ENCODE measurements at places on chromosomes 2 and 18.

GRCh38 chr2:65353046-65353445 is 79.4 kb downstream of the SPRED2 start:
- no peak overlapping the region for H3K27ac ChIP-seq
- no peak for DNase-seq
- no peak overlapping the region for H3K4me3 ChIP-seq
- no peaks in the 10 kb centered on the region for H3K36me3 ChIP-seq

DNA sequence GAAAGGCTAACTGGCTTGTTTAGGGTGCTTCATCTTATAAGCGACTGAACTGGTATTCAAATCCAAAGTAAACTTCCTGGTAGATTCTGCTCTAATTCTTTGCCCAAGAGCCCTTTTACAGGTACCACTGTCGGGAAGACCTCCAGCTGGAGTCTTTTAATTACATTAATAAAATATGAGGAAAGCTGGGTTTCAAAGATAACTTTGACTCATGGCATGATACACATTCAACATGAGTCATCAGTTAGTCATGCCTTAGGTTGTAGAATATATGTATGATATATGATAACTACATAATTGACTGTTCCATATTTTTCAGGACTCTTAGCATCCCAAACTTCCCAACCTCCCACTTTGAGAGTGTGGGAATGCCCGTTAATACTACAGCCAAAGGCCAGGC is 32.3 kb downstream of the ZCCHC2 start:
- no peaks in the 10 kb centered on the region for H3K27me3 ChIP-seq

GRCh38 chr18:76915456-76915855 is 93.1 kb downstream of the ZNF236 start:
- no peaks in the 10 kb centered on the region for H3K4me1 ChIP-seq
- H3K36me3 ChIP-seq, result peaks cover 100% of the 10 kb centered on the region
- no peak for DNase-seq
- H3K27ac ChIP-seq, result no peak overlapping the region
- H3K27me3 ChIP-seq, result no peaks in the 10 kb centered on the region
- no peak overlapping the region for H3K4me3 ChIP-seq

DNA sequence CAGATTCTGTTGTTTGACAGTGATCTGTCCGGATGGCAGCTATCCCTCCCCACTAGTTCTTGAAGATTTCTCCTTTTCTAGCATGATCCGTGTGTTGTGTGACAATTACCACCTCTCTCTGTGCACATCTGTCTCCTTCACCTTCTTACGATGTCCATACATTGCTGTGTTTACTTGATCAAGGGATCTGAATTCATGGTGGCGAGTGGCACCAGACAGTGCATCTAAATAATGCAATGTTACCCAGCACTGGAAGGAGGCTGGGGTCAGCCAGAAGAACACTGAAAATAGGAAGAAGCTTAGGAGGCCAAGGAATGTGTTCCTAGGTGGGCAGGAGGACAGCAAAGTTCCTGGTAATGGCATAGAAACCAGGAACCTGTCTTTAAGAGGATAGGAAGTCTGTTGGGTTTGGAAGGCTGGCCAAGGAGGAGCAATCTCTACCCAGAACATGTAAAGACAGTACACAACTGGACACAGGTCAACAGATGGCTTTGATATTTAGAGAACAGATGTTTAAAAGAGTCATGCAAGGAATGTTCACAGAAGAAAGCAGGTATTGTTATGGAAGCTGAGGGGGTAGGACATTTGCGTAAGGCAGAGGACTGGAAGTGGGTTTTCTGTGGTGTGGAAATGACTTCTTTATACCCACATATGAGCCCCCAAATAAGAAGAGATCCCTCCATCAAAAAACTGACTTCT is 126.4 kb downstream of the HRH4 start:
- H3K36me3 ChIP-seq, result no peaks in the 10 kb centered on the region
- no peak overlapping the region for H3K27ac ChIP-seq
- no peaks in the 10 kb centered on the region for H3K27me3 ChIP-seq
- no peak overlapping the region for H3K4me3 ChIP-seq

GRCh38 chr18:28287146-28287545 is 110.2 kb upstream of the CDH2 start:
- no peak for DNase-seq
- H3K27ac ChIP-seq, result no peak overlapping the region
- no peaks in the 10 kb centered on the region for H3K4me1 ChIP-seq
- no peaks in the 10 kb centered on the region for H3K27me3 ChIP-seq

- H3K36me3 ChIP-seq, result no peaks in the 10 kb centered on the region
- no peaks in the 10 kb centered on the region for H3K27me3 ChIP-seq
- DNase-seq, result no peak
These were observed 690.4 kb downstream of the RNF144A start for GRCh38 chr2:7607441-7608173.

- no peak overlapping the region for H3K4me3 ChIP-seq
- peak overlapping the region; percentile 2 for H3K27ac ChIP-seq
- no peak for DNase-seq
- H3K36me3 ChIP-seq, result no peaks in the 10 kb centered on the region
- H3K27me3 ChIP-seq, result no peaks in the 10 kb centered on the region
These were observed 198.3 kb downstream of the GLI2 start for GRCh38 chr2:120933693-120934573.

DNA sequence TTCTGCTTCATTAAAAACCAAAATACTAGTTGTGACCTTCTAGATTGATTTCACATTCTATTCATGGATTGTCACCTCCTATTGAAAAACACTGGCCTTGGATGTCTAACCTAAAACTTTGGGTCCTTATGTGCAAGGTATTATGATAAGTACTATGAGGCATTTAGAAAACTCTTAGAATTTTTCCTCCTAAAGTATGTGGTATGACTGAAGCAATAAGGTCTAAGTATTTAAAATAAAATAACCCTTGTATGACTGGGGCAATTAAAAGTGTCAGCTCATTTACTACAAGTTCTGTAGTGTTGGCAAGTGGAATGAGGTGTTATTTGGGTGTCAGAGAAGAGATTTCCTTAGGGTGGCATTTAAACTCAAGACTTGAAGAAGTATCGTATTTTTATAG is 15.1 kb downstream of the KCMF1 start:
- H3K4me3 ChIP-seq, result no peak overlapping the region
- H3K36me3 ChIP-seq, result no peaks in the 10 kb centered on the region
- no peaks in the 10 kb centered on the region for H3K27me3 ChIP-seq
- H3K27ac ChIP-seq, result no peak overlapping the region
- DNase-seq, result no peak

GRCh38 chr2:68359889-68360288 is 5.2 kb upstream of the PLEK start:
- H3K27ac ChIP-seq, result no peak overlapping the region
- no peak for DNase-seq
- H3K36me3 ChIP-seq, result no peaks in the 10 kb centered on the region
- no peak overlapping the region for H3K4me3 ChIP-seq
- H3K27me3 ChIP-seq, result no peaks in the 10 kb centered on the region

DNA sequence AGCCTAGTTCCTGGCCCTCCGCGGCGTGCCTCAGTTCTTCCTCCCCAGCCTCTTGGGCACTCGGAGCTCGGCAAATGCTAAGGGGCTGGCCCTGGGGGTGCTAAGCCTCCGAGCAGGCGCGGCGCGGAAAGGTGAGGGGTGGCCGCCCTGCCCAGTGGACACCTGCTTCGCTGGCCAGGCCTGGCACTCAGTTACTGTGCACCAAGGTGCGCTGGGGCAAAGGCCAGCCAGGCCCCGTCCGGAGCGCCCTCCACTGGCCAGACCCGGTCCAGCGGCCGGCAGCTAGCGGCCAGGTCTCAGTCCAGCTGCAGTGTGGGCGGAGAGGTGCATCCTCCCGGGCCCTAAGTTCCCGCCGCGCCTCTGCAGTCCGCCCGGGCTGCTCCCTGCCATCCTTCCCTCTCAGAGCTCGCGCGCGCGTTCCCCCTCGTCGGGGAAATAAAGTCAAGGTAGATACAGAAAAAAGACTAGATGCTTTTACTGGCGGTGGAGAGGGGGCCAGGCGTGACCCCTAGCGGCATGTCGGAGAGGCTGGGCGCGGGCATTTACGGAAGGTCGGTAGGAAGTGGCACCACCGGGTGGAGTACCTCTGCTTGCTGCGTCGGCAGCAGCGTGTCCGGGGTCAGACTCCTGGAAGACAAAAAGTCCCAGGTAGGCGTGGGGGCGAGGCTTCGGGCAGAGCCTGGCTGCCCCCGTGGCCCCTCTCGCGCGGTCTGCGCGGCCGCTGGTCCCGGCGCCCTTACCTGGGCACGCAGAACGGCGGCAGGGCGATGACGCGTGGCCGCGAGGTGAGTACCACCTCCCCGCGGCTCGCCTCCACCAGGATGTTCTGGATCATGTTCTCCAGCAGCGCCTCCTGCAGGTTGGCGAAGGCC is 9.4 kb upstream of the CRYBA2 start:
- peaks cover 13% of the 10 kb centered on the region for H3K4me1 ChIP-seq
- H3K36me3 ChIP-seq, result no peaks in the 10 kb centered on the region
- DNase-seq, result no peak
- H3K27ac ChIP-seq, result no peak overlapping the region
- H3K4me3 ChIP-seq, result peak overlapping the region; percentile 18

DNA sequence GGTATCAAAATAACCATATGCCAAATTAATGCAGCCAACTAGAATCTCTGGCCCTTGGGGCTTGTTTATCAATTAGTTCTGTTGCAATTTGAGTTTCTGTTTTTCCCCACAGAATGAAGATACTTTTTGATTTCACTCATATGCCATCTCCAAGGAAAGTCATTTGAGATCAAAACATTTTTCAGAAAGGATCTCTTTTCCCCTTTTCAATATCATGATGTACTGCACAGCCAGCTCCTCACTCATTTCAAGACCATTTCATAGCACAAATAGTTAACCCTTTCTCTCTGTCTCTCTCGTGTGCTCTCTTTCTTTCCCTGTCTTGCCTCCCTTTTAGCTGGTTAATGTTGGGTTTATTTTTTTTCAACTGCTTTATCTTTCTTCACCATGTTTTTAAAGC is 387.3 kb downstream of the STK39 start:
- no peaks in the 10 kb centered on the region for H3K4me1 ChIP-seq
- no peak overlapping the region for H3K4me3 ChIP-seq
- DNase-seq, result no peak
- no peaks in the 10 kb centered on the region for H3K36me3 ChIP-seq
- H3K27ac ChIP-seq, result no peak overlapping the region

- H3K4me3 ChIP-seq, result no peak overlapping the region
- no peak for DNase-seq
- H3K27me3 ChIP-seq, result no peaks in the 10 kb centered on the region
- no peaks in the 10 kb centered on the region for H3K4me1 ChIP-seq
These were observed 67.8 kb upstream of the DSC1 start for GRCh38 chr18:31230495-31230894.

- H3K27me3 ChIP-seq, result no peaks in the 10 kb centered on the region
- H3K4me1 ChIP-seq, result no peaks in the 10 kb centered on the region
- no peak overlapping the region for H3K4me3 ChIP-seq
- H3K27ac ChIP-seq, result no peak overlapping the region
These were observed 39.5 kb upstream of the TACR1 start for GRCh38 chr2:75238670-75239330.

DNA sequence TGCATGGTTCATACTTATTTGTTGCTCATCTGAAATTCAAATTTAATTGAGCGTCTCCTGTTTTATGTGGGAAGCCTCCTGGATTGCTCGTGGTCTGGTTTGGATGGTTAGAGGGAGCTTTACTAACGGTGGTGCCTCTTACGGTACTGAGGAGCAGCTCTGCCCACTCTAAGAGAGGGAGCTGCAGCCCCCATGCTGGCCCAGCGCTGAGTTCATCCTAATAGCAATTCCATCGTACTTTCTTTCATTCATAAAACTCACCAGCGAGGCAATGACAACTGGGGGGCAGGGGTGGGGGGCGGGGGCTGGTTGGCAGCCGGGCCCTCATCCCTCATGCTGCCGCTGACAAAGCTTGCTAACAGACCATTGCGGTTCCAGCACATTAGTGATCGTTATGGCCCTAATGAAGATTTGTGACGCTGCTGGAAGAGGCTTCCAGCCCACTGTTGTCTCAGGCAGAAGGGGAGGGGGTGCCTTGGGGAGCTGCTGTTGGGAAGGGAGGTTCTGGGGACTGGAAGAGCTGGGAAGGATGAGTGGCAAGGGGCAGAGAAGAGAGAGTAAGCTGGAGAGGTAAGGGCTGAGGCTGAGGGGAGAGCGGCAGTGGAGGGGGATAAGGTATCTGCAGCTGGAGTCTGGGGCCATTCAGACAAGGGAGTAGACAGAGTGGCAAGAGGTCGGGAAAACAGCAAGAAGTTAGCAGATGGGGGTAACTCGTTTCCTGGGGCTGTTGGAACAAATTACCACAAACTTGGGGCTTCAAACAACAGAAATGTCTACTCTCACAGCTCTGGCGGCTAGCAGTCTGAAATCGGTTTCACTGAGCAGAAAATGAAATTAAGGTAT is 238.1 kb downstream of the LPIN1 start:
- H3K27ac ChIP-seq, result no peak overlapping the region
- no peak for DNase-seq
- no peak overlapping the region for H3K4me3 ChIP-seq
- no peaks in the 10 kb centered on the region for H3K36me3 ChIP-seq

DNA sequence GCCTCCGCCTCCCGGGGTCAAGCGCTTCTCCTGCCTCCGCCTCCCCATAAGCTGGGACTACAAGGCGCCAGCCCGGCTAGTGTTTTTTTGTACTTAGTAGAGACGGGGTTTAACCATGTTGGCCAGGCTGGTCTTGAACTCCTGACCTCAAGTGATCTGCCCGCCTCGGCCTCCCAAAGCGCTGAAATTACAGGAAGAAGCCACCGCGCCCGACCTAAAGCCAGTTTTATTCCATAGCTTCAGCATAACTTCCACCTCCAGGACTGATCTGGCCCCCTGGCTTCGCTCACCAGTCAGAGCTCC is 783 bp upstream of the TXNL4A start:
- peak overlapping the region; percentile 96 for H3K4me3 ChIP-seq

DNA sequence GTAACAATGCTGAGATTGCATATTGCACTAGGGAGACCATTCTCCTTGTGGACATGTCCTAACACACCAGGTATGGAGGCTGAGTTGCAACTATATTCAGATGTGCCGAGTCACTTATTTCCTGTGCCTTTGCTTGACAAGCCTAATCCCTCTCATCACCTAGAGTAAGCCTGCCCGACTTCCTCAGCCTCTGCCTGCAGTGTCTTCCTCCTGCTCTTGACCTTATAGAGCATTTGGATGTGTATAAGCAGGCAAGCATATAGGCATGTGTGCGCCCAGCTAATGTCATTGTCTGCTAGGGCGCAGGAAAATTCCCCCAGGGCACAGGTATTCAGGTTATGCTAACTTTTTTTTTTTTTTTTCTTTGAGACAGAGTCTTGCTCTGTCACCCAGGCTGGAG is 316.9 kb downstream of the CDH2 start:
- peaks cover 6% of the 10 kb centered on the region for H3K4me1 ChIP-seq
- no peaks in the 10 kb centered on the region for H3K27me3 ChIP-seq
- no peaks in the 10 kb centered on the region for H3K36me3 ChIP-seq
- no peak for DNase-seq
- no peak overlapping the region for H3K4me3 ChIP-seq

- H3K27ac ChIP-seq, result no peak overlapping the region
- DNase-seq, result no peak
- peaks cover 80% of the 10 kb centered on the region for H3K36me3 ChIP-seq
- H3K4me3 ChIP-seq, result no peak overlapping the region
- H3K27me3 ChIP-seq, result no peaks in the 10 kb centered on the region
These were observed 100.7 kb downstream of the C2orf74 start for GRCh38 chr2:61262699-61263098.

GRCh38 chr18:48572402-48573126 is 33.7 kb downstream of the CTIF start:
- H3K36me3 ChIP-seq, result no peaks in the 10 kb centered on the region
- H3K27ac ChIP-seq, result no peak overlapping the region
- DNase-seq, result no peak
- H3K4me1 ChIP-seq, result peaks cover 7% of the 10 kb centered on the region

- H3K4me3 ChIP-seq, result no peak overlapping the region
- no peaks in the 10 kb centered on the region for H3K27me3 ChIP-seq
- peaks cover 61% of the 10 kb centered on the region for H3K36me3 ChIP-seq
- no peaks in the 10 kb centered on the region for H3K4me1 ChIP-seq
- no peak for DNase-seq
These were observed 24.2 kb upstream of the TBR1 start for GRCh38 chr2:161391737-161392506.

Measured in psoas muscle (tissue), 8 donors.